CD4-positive, alpha-beta T cell treated with Interleukin-15 for 4 hours (primary cell): ENCODE measurements at places on chromosomes 1 and 21.
A peak's percentile ranks its signal among the peaks of the same experiment; 100 is the strongest.

DNA sequence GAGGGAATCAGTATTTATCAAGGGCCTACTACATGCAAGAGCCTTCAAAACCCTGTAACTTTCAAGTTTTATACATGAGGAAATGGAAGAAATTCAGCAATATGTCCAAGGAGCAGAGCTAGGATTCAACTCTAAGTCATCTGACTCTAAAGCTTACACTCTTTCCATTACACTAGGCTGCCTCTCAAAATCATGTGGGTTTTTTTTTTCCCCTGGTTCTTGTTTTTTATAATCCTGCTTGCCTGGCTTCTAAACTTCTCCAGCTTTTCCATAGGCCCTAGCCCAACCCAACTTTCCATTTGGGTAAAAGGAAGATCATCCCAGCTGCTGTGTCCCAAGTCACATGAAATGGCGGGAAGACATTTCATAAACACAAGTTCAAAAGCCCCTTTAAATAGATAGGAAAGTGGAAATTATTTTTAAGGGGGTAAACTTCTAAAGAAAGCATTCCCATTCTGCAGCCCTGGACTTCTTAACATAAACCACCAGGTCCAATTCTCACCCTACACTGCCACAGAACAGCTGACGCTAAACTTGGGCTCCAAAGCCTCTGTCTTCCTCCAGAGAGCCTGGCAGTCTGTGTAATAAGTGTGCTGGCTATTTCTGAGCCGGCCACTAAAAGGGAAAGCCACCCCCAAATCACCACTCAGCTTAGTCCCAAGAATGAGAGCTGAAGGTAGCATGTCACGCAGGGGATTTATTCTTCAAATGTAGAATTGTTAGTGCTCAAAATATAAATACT, 46.9 kb downstream of the ITPKB start:
- DNase-seq: no peak

DNA sequence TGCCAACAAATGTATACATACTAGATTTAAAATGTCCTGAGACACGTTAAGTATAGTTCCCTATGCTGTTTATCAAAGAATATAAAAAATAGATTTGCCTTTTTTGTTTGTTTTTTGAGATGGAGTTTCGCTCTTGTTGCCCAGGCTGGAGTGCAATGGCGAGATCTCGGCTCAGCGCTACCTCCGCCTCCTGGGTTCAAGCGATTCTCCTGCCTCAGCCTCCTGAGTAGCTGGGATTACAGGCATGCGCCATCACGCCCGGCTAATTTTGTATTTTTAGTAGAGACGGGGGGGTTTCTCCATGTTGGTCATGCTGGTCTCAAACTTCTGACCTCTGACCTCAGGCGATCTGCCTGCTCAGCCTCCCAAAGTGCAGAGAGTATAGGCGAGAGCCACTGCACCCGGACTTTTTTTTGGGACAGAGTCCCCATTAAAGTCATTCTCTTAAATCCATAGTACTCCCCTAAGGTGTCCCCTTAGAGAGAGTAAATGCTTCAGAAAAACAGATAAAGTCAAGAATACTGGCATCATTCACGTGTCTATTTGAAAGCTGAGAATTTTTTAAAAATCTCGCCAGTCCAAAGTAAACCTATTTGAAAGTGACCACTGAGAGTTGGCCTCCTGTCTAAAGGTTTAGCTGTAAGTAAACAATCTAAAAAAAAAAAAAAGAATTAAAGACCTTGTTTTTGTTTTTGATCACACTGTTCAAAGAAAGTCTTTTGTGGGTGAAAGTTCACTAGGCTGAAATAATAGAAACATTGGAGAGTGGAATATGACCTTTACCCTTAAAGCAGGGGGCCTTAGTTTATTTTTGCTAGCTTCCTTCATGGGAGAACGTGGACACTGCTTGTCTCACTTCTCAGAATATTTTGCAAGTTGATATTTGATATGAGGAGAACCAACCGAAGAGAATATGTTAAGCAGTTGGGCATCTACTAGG, 48.0 kb upstream of the SLC16A1 start:
- DNase-seq: no peak

DNA sequence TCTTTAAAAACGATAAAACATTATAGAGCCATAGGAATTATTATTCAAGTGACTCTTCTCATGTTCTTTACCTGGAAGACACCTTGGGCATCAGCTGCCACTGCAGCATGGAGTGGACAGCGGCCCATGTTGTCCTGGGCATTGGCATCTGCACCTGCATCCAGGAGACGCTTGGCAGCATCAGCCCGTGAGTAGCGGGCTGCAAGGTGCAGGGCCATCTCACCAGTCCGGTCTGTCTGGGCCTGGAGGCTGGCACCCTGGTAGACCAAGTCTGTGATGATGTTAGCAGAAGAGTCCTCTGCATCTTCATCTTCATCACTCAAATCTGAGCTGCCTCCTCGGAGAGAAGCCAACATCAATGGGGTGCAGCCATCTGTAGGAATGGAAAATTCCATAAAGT, 22.9 kb upstream of the ADAM30 start:
- no peak for DNase-seq

DNA sequence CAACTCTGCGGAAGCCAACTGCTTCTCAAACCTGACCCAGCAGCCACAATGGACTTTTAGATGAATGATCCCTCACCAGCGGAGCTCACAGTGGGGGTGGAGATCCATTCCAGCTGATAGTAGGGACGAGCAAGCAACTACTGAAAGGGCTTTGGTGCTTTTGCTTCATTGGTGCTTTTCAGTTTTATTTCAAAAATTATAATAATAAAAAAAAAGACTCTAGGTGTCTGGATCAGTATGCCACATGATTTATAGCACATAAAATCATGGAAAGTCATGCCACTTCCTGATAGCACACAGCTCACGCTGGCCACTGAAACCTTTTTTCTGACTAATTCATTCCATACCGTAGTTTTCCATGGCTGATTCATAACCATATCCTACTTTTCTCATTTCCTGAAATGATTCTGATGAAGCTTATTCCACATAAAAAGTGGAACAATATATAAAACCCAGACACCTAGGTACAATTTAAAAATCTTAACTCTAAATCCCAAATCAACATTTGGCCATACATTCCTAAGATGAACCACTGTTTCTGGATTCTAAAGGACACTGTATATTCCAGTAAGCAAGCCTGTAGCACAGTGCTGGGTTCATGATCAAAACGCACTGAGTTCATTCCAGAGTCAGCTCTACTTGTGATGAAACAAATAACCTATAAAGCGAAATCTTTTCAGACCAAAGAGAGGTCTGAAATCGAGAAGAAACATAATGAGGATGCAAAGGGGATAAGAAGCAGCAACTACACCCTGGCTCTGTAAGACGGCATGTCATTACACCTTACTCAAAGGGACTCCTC, 41.3 kb upstream of the KCNE1 start:
- no peak for DNase-seq

DNA sequence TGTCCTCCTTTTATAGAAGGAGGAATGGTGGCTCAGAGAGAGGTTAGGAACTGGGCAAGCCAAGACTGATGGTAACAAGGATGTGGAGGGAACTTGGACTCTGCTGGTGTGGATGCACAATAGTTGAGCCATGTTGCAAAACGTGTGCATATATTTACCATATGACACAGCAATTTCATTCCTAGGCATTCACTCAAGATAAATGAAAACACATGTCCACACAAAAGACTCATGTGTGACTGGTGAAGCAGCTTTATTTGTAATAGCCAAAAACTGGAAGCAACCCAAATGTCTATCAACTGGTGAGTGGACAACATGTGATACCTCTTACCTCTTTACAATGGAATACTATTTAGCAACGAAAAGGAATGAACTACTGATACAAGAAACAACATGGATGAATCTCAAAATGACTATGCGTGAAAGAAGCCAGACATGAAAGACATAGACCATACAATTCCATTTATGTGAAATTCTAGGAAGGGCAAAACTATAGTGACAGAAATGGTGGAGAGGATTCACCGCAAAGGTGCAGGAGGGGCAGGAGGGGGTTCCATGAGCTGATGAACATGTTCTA, 36.2 kb downstream of the CAMK2N1 start:
- DNase-seq: no peak

DNA sequence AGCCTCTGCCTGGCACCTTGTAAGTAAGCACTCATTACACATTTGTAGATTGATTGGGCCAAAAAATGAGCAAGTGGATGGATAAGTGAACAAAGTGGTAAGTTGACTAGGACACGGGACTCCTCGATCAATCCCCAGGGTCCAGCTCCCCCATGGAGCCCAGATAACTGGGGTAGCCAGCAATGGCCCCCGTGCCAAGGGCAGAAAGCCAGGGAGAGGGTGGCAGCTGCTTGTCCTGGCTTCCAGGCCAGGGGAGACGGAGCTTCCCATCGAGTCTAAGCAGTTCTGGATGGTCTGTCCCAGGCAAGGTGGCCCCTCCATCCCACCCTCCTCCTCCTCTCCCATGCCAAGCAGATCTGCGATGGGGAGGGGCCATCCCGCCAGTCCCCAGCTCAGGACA, 91.4 kb downstream of the SPSB1 start:
- no peak for DNase-seq

DNA sequence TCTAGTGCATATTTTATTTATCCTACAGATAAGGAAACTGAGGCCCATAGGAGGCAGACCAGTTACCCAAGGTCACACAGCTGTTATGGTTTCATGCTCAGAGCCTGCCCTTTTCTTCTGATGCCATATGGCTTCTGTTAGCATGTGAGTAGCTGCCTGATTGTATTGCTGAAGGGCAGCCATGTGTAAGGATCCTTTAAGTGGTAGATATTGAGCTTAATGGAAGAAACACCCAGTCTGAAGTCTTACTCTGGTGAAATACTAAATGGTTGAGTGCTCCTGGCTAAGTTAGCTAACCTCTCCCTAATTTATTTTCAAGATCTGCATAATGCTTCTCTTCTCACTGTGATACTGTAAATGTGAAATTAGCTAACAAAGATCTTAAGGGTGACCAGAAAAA, 30.9 kb downstream of the ADAMTS5 start:
- no peak for DNase-seq

- no peak for DNase-seq
Measured at GRCh38 chr1:177571076-177571475, 398.8 kb downstream of the SEC16B start.

DNA sequence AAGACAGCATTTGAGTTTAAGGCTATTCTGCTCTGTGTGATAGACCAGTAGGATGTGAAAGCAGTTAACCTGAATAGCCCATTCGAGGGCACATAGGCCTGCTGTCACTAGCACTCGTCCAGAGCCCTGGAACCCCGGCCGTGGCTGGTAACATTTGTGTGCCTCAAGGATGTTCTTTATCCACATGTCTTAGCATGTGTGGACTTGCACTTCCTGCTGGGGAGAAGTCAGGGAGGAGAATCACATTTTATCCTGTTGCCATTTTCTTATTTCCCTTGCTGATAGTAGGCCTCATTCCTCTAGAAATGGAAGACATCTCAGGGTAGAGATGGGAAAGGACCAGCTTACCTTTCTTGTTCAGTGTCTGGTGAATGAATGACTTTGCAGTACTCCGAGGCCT, 54.7 kb downstream of the VPS13D start:
- DNase-seq: no peak

DNA sequence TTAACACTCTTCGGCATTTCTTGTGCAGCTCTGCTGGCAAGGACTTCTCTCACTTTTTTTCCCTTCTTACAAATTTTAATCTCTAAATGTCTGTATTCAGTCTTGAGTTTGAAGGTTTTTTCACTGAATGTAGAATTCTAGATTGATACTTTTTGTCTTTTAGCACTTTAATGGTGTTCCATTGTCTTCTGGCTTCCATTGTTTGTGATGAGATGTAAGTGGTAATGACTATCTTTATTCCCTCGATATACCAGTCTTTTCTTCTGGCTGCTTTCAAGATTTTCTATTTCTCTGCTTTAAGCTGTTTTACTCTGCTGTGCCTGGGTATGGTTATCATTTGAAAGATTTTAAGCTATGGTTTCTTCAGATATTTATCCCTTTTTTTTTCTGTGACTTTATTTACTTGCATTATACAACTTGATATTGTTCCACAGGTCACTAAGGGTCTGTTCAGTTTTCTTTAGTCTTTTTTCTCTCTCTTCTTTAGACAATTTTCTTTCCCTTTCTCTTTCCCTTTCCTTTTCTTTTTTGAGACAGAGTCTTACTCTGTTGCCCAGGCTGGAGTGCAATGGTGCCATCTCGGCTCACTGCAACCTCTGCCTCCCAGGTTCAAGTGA, 35.8 kb downstream of the DYRK1A start:
- DNase-seq: no peak

DNA sequence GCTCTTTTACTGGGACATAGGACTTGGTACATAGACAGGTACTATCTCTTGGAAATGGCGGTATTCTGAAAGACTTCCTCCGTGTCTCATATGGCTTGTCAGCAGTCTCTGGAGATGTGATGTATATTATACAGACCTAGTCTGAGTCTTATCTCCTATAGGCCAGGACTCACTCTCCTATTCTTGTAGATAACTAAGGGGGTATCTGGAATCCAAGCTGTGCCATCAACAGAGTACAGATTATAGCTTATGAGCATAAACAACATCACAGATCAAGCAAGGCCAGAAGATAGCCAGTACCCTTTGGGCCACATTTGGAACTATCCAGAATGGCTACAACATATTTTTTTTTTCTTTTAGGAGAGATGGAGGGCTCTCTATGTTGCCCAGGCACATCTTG, 16.1 kb upstream of the RIMKLA start:
- no peak for DNase-seq

DNA sequence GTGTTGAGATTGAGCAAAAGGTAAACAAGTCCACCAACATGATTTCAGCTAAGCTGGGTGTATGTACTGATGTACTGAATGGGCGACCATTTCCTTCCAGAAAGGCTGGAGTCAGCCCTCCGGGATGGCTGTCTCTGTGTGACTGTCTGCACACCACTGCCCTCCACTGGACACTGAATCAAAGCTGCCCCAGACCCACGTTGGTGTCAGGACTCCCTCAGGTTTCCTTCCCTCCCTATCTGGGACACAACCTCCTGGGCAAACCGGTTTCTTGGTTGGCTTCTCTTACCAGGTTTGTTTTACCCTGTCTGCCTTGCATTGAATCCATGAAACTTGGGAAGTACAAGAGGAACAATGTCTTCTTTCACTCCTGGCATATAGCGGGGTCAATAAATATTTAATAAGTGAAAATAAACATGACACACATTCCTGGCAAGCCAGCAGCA, 5.3 kb upstream of the SRP9 start:
- DNase-seq: peak; percentile 16

DNA sequence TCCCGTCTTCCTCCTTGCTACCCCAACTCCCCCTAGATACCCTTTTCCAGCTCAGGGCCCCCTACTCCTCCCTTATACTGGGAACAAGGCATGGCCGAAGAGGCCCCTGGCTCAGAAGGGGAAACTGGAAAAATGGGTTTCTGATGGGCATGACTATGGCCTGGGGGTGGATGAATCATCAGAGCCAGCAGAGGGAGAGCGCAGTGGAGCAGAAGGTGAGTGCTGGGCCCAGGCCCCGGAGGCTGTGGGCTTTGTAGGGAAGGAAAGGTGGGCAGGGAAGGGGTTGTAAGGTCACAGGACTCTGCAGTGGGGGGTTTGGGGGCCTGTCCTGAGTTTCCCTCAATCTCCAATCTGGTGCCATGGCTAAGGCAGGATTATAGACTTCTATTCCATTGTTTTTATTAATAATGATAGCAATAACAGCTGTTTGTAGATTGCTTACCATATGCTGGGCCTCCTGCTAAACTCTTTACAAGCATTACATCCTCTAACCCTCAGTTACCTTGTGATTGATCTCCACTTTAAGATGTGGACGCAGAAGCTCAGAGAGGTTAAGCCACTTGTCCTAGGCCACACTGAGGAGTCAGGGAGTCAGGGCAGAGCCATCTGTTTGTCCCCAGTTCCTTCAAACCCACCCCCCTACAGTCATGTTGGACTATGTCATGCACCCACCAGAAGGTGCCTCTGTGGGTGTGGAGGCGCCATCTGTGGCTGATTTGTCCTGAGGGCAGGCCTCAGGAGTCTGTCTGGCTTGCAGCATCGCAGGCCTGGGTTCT, 36.2 kb upstream of the ZNF362 start:
- DNase-seq: no peak

GRCh38 chr1:83077411-83077810, 921.5 kb downstream of the TTLL7 start:
- DNase-seq: no peak
